ENCODE measurements at places on chromosomes 5 and 9.
A peak's percentile ranks its signal among the peaks of the same experiment; 100 is the strongest.

- DNase-seq, result no peak
Measured at GRCh38 chr5:108315829-108316228, 66.1 kb downstream of the FBXL17 start.

GRCh38 chr5:5330728-5331452, 91.6 kb upstream of the ICE1 start:
- no peak for DNase-seq

- peak; percentile 35 for DNase-seq
Measured at GRCh38 chr5:146541958-146542849, 26.2 kb upstream of the GPR151 start.

- no peak for DNase-seq
Measured at GRCh38 chr9:85064811-85065371, 395.4 kb downstream of the NTRK2 start.

GRCh38 chr5:142110046-142110531, 1.5 kb downstream of the NDFIP1 start:
- DNase-seq, result no peak

DNA sequence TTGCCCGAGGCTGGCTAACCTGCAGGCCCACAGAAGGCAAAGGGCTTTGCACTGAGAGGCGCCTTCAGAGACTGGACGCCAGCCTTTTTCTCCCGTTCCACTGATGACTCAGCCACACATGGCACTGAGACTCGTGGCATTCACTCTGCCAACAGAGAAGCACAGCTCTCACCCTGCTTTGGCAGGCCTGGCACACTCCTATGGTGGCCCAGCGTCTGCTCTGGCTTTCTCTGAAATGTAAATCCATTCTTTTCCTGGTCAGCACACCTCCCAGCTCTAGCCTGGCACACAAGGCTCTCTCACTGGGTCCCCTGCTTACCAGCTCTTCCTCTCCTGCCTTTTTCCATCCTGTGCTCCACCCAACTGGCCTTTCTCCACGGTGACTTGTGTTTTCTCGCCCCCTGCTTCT, 5.9 kb upstream of the MELK start:
- no peak for DNase-seq

DNA sequence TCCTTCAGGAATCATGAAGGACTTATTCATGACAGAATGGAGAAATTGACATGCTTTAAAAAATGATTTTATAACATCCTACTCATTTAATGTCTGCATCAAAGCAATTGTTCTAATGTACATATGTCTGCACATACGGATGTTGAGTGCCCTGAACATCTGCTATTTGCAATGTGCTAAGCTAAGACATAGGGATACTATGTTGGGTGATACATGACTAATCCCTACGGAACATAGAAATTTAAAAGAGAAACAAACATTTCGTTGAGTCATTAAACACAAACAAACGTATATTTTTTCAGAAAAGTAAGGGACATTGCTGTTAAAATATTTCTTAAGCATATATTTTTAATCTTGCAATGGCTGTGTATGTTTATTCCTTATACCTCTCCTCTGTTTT, 686.5 kb upstream of the ADAMTS16 start:
- DNase-seq, result no peak

DNA sequence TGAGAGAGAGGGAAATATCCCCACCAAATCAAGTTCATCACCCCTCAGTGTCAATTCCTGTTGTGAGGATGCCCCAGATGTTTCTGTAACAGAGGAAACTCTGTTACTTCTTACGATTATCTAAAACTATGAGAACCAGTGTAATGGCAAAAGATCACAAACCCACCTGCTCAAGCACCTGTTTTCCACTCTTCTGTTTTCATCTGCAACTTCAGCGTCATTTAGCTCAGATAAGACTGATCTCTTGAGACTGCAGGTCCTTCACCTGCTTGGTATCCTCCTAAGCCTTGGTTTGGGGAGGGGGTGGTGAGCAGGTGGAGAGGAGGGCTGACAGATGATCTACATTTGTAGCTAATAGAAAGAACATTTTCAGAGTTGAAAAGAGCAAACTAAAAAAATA, 229.3 kb downstream of the SLF1 start:
- DNase-seq, result no peak

DNA sequence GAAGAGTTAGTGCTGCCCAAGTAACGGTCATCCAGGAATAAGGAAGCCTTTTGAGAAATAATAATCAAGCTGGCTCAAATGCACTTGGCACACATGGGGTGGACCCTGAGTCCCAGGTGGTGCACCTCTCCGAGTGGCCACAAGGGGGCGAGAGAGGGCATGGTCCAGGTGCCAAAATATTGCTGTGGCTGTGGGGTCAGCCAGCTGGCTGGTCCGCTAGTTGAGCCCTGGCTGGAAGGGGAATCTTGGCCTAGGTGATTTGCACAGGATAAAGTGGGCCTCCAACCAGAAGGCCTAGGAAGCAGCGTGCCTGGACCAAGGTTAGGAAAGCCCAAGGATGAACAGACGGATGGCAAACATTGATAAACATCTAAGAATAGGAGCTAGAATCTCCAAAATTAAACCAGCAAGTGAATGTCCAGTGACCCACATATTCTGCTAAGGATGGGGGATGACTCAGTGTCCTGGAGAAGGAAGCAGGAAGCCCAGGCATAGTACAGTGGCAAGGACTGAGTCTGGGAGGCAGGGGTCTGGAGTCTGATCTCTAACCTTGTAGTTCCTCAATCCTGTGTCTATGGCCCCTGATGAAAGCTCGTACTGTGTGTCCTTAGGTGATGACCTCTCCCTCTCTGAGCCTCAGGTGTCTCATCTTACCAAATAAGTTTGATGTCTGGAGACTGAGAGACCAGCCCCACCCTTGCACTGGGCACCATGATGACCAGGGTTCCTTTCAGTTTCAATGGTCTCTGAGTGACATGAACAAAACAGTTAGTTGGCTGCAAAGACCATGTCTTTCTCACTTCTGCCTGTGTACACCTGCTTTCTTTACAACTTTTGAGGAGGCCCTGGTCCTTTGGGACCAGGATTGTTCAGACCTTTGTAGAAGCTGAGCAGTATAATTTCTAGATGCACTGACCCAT, 19.2 kb upstream of the SHB start:
- peak; percentile 41 for DNase-seq

DNA sequence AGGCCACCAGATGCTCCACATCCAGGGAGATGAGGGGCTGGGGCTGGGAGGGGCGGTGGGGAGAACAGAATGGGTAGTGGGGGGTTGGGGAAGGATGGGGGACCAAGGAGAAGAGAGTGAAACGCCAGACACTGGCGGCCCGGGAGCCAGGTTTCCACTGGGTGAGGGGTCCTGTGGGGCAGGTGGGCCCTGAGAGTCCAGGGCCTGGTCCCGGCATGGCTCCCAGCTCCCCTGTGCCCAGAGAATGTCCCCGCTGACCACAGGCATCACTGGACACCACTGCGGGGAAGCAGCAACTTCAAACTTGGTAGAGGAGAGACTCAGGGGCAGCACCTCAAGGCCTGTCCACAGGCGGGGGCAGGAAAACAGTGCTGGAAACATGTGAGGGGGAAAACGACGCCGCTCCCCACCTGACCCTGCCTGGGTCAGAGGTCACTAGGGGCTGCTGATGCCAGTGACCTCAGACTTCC, 13.2 kb downstream of the NINJ1 start:
- no peak for DNase-seq

- no peak for DNase-seq
Measured at GRCh38 chr5:151492729-151493128, 45.3 kb downstream of the SLC36A1 start.

DNA sequence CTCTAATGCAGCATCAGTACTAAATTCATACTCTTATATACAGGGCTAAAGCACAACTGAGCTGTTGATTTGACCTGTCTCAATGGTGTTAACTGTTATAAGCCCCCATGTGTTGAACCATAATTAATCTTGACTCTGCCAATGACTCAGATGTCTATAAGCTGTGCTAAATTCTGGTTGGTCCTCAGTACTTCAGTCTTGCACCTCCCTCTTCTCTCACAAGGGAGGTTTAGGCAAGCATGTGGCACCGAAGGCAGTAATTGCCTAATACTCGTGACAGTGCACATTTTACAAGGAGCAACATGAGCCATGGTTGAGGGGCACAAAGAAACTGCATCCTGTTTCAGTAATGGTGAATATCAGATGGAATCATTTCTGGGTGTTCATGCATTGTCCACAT, 255.9 kb downstream of the TRPM3 start:
- no peak for DNase-seq

DNA sequence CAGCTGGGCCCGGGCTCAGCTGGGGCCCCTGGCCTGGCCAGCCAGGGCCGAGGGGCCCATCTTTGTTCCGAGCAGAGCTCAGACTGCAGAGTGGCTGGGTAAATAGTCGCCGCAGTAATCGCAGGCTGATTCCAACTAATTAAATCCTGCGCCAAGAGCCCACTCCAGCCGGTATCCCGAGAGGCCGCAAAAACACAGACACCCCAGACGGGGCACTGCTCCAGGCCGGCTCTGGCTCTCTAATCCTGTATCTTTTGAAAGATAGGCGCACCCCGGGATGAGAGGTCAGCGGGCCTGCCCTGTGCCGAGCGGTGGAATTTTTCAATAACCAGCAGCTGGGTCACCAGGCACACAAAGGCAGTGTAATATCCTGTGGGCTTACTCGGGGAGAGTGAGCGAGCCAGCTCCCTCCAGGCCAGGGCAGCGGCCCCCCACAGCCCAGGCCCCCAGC, 57.7 kb downstream of the LMX1B start:
- no peak for DNase-seq
